RCC 7860 (cell line): ENCODE measurements at places on chromosomes 3 and 15.

DNA sequence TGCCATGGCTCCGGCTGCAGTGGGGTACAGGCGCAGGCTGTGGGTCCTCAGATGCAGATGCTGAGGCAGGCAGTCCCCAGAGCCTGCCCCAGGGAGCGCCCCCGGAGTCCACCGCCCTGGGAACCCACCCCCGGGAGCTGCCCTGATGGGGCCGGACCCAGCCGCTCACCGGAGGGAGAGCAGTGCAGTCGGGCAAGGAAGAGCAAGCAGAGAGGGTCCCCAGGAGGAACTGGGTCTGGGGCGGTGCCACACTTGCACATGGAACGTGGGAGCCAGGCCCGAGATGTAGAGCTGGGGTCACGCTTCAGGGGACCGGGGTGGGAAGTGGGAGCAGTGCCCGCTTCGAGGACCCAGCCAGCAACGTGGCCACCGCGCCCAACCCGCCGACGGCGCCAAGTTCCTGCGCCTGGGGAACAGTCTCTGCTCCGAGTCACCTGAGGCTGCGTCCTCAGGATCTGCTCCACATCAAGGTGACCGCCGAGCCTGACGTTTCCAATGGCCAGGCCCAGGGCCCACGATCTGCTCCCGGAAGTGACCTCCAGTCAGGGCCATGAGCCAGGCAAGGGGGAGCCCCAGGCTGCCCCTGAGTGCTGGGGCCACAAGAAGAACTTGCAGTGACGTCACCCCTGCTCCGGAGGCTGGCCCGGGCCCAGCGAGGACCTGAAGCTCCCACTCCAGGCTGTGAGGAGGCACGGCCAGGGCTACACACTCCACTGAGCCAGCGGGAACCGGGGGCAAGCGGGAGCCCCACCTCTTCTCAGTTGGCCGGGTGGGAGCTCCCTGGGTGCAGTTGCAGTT, 27.0 kb upstream of the TFG start:
- DNase-seq = no peak

- DNase-seq = no peak
Measured at GRCh38 chr3:13046569-13047274, 26.5 kb downstream of the IQSEC1 start.

GRCh38 chr15:97866959-97867358, 93.5 kb upstream of the ARRDC4 start:
- no peak for DNase-seq

GRCh38 chr15:71225851-71226250, 110.6 kb downstream of the THSD4 start:
- no peak for DNase-seq

DNA sequence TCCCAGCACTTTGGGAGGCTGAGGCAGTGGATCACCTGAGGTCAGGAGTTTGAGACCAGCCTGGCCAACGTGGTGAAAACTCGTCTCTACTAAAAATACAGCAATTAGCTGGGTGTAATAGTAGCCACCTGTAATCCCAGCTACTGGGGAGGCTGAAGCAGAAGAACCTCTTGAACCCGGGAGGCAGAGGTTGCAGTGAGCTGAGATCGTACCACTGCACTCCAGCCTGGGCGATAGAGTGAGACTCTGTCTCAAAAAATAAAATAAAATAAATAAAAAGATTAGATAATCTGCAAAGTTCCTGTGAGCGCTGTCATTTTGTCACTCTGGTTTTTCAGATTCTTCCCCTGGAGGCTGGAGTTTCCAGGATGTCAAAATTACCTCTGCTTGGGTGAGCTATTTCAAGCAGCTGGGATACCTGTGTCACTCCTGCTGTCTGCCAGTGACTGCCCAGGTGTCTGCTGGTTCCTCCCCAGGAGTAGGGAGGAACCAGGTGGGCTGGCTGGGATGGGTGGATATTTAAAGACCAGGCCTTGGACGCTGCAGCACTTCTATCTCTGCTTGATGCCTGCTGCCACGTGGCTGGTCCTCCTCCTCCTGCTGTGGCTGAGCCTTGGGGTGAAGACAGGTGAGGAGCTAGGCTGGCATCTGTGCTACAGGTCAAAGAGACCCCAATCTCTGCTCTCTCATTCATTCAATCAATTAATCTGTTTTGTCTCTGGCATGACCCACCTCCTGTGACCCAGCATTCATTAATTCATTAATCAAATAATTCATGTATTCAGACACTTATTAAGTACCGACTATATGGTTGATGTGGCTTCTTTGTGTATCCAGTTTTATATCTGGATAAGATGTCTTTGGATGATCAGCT, 19.5 kb upstream of the MUC20 start:
- DNase-seq = no peak

GRCh38 chr3:172208586-172209332, 169.4 kb downstream of the FNDC3B start:
- no peak for DNase-seq

DNA sequence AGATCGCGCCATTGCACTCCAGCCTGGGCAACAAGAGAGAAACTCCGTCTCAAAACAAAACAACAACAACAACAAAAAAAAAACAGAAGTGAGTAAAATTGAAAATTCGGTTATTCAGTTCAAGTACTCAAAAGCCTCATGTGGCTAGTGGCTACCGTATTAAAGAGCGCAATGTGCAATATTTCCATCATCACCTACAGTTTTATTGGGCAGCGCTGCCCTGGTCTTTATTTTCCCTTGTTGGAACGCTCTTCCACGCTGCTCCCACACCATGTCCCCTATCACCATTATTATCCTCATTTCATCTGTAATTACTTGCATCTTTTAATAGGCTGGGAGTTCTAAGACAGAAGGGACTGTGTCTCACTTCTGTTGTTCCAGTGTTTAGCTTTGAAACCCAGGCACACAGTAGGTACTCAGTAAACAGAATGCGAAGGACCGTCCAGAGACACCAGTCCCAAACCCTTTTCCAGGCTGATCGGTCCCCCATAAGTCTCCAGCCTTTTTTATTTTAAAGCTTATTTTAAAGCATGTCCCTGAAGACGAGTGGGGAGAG, 423 bp upstream of the HACD3 start:
- DNase-seq = no peak

- DNase-seq = no peak
Measured at GRCh38 chr3:149371723-149372114, 5.7 kb downstream of the TM4SF1 start.

GRCh38 chr3:60758171-60758570, 493.1 kb downstream of the FHIT start:
- DNase-seq = no peak

- DNase-seq = no peak
Measured at GRCh38 chr3:186004671-186005070, 66.9 kb upstream of the TRA2B start.

GRCh38 chr15:45314960-45315359, 62.9 kb downstream of the SLC28A2 start:
- DNase-seq = no peak

DNA sequence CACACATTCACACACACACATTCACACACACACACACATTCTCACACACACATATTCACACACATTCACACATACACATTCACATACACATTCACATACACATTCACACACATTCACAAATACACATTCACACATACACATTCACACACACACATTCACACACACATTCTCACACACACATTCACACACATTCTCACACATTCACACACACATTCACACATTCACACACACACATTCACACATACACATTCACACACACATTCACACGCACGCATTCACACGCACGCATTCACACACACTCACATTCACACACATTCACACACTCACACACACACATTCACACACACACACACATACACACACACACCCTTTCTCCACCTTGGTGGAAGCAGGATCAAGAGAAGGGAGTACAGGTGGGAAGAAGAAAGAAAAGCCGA, 5.7 kb upstream of the HAPLN3 start:
- no peak for DNase-seq

DNA sequence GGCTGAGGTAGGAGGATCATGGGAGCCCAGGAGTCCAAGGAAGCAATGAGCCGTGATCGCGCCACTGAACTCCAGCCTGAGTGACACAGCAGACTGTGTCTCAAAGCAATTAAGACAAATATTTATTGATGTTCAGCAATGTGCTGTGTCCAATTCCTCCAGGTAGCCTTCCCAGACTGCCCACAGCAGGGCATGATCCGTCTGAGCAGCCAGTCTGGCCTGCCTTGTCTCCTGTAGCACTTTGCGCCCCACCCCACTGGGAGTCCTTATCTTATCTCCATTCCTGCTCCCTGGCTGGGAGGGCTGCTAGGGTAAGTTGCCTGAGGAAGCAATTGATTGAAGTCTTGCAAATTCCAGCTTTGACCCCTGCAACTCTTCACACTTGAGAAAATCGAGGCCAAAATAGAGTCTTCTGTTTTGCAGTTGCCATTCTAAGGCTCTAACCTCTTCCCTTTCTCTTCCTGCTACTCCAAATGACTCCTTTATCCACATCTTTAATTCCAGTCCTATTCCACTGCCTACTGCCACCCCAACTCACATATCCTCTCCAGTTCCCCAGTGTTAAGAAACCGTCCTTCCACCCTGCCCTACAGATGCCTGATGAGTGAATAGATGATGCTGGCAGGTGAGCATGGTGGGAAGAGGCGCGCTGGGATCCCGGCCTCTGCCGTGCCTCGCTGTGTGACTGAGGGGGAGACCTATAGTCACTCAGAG, 26.9 kb upstream of the LCTL start:
- no peak for DNase-seq

GRCh38 chr3:132804498-132804897, 82.3 kb upstream of the NPHP3 start:
- no peak for DNase-seq

GRCh38 chr3:52671676-52672075, 14.0 kb downstream of the PBRM1 start:
- no peak for DNase-seq
